ENCODE measurements at places on chromosomes 4 and X.

- no peak for DNase-seq
Observed at GRCh38 chr4:99917575-99917974, 23.3 kb upstream of the LAMTOR3 start.

- DNase-seq, result no peak
Observed at GRCh38 chr4:102218656-102219055, 126.6 kb downstream of the SLC39A8 start.

- DNase-seq, result no peak
Observed at GRCh38 chrX:154046940-154047610, 27.4 kb upstream of the IRAK1 start.

- no peak for DNase-seq
Observed at GRCh38 chrX:23394421-23394820, 59.8 kb downstream of the PTCHD1 start.

DNA sequence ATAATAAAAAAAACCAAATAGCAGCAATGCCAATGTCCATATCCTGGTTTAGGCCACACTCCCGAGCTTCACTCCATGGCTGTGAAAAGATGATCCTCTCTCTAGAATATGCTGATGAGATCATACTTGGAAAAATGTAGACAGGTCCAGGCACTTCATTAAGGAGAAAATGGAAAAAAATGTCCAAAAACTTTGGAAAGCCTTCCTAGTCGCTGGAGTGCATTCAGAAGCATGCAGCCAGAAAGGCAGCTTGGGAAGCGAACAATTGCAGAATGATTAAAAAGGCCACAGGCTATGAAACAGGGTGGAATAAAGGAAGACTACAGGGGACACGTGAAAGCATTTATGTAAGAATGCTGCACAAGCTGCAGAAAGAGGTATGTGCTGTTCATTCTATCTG is 165.6 kb upstream of the HCCS start:
- no peak for DNase-seq

GRCh38 chr4:8401665-8402064 is 38.9 kb downstream of the ACOX3 start:
- DNase-seq, result no peak

DNA sequence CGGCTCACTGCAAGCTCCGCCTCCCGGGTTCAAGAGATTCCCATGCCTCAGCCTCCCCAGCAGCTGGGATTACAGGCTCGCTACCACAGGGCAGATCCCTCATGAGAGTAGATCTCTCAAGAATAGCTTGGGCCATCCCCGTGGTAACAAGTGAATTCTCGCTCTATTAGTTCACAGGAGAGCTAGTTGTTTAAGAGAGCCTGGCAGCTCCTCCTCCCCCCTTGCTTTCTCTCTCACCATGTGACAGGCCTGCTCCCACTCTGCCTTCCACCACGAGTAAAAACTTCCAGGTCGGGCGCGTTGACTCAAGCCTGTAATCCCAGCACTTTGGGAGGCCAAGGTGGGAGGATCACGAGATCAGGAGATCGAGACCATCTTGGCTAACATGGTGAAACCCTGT is 30.3 kb upstream of the LAP3 start:
- DNase-seq, result no peak

GRCh38 chr4:26746802-26747213 is 113.8 kb upstream of the STIM2 start:
- no peak for DNase-seq

- no peak for DNase-seq
Observed at GRCh38 chr4:21097026-21097425, 396.8 kb downstream of the PACRGL start.

DNA sequence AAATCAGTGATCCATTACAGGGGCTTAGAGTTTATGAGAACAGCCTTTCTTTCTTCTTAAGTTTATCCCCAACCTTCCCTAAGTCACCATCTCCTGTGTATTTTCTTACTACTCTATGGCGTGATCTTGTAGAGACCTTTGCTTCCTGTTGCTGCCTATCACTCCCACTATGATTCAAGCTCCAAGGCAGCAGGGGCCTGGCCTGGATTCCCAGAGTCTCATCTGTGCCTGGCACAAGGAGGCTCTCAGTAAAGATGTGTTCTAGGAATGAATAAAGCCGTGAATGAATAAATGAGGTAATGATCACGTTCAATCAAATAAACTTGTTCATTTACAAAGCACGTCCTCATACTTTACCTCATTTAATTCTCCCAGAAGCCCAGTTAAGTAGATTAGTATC is 45.4 kb downstream of the CC2D2A start:
- DNase-seq, result no peak

DNA sequence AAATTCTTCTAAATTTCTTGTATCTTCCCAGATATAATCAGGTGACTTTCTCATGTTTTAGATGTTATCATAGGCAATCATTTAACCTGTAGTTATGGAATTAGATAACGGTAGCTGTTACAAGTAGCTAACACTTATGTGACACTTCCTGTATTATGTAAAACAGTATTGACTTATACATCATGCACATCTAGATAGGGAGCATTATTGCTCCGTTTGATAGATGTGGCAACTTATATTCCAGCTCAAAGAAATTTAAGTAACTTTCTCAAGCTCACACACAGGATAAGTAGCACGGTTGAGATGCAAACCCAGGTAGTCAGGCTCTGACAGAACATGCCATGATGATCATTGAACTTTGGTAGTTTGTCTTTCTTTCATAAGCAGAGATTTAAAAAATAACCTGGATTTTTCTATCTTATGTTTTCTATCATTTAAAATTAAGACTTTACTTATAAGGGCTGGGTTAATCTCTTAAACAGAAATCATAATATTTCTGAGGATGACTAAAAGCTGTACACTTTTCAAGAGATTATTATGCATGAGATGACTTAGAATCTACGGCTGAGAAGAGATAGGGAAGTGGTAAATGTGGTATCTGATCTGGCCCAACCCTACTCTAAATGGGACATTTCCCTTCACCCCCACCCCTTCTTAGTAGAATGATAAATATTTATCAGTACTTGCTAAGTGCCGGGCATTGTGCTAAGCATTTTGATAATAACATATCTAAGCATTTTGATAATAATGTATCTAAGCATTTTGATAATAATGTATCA is 69.1 kb upstream of the HPGD start:
- DNase-seq, result no peak

GRCh38 chrX:40852586-40852985 is 117.2 kb upstream of the MED14 start:
- no peak for DNase-seq

GRCh38 chr4:122914938-122915337 is 7.5 kb downstream of the NUDT6 start:
- DNase-seq, result no peak

GRCh38 chrX:54950730-54951375 is 30.2 kb downstream of the TRO start:
- DNase-seq, result no peak

DNA sequence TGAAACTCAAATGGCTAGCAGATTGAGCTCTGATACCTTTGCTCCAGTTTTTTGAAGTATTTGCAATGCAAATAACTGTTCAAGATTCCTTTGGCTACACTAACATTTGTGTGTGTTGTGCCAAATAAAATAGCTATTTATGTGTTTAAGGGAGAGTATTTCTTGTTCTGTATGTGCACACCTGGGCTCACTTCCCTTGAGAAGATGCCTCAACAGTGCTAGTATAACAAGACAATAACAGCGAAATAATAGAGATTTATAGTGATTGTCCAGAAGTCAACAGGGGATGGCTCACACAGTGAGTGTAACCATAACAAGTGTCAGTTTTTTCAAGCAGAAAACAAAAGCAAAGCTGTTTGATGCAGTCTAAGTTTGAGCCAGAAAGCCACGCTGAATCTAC is 460.5 kb downstream of the CENPC start:
- DNase-seq, result no peak

DNA sequence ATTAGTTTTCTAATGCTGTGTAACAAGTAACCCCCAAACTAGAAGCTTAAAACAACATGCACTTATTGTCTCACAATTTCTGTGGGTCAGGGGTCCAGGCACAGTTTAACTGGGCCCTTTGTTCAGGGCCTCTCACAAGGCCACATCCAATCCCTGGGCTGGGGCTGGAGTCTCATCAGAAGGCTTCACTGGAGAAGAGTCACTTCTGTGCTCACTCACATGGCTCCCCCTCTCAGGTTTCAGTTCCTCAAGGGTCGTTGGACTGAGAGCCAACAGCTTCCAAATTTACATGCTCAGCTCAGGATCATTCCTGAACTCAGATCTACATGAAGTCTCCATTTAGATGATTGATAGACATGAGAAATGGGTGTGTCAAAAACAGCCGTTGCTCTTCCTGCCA is 77.1 kb downstream of the EVC start:
- DNase-seq, result no peak

DNA sequence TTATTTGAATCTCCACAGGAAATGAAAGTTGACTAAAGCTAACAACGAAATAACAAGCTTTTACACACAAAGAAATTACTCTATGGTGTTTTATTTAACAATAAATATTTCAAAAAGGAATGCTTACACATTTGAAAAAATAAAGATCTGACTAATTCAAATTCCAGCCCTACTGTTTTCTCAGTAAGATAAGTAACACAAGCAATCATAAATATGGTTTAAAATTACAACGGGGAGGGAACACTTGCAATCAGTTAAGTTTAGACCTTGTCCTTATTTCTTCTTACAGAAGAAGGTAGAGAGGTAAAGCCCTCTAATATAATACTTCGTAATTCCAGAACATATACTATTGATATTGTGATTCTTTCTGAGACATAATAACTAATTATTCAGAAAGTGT is 158.5 kb downstream of the DHX15 start:
- DNase-seq, result no peak

DNA sequence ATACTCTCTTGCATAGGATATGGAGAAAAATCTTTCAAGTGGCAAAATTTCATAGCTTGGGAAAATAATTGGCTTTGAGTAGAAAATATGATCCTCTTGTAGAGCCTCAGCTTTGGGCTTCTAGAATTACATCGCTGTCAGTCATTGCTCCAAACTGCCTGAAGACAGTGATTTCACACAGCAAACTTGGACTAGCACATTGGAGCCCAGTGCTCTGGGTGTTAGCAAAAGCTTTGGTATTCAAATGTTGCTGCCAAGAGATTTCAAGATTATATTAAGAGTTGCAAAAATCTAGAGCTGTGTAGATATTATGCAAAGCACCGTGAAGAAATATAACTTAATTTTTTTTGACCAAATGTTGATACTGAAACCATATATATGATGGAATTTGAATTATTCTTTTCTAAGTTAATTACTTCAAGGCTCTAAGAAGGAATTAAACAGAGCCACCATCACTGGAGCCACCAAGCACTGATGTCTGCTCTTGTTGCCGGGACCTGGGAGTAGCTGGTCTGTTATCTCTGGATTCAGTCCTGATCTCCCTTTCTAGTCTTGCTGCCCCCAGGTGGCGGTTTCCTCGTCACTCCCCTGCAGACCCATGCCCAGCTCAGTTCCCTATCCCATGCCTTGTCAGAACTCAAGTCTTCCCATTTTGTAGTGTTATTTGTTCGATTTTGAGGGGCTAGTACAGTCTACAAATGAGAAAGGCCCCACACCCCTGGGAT is 260.7 kb upstream of the SFRP2 start:
- no peak for DNase-seq

DNA sequence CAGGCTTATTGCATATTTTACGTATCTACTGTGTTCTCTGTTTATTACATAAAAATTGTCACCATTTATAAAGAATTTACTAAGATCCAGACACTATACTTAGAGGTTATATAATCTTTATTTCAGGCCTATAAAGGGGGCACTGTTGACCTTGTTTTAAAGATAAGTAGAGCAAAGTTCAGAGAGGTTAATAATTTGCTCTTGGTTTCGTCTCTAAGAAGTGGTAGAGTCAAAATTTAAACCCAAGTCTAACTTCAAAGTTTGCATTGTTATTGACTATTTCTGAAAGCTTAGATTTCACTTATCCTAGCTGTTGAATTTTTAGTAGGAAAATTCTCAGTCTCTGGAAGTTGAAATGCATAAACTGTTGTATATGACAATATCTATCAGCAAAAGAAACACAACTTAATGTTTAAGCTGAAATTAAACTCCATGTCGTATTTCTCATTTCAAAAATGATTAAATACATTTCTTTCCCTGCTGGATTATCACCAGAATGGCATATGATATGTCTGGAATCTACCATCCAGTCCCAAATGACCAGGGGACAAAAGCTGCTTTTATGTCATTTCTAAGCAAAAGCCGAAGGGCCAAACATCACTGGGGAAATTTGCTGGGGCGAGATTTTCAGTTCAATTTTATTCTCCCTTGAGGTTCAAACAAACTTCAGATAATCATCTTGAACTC is 138.4 kb downstream of the SLC7A11 start:
- DNase-seq, result no peak

DNA sequence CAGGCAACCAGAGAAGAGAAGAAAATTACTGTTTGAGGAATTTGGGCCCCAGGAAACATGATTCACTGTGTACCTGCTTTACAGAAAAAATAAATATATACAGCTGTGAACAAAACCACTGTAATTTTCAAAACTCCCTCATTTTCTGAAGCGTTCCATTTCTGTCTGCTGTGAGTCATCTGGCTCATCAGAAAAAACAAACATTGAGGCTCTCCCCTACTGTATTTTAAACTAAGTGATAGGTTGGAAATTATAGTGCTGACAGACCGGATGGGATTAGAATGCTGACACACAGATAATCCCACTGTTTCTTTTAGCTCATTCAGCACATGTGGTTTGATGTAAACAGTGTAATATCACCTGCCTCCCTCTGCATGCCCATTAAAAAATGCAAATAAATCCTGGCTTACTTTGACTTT is 847.0 kb downstream of the TRIML1 start:
- no peak for DNase-seq

DNA sequence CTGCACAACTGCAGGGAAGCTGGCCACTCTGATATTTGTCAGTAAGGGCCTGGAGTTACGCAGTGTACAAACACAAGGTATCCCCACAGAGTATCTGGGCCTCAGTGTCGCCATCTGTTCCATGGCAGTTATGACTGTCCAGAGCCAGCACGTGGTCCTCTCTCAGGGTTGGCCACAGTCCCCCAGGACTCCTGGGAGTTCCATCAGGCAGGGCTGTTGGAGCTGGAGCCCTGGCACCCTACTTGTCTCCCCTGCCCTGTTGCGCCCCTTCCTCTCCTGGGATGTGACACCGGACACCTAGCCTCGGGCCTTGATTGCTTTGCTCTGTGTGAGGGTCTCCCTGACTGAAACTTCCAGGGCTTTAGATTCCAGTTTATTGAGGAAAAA is 8.4 kb downstream of the HTRA3 start:
- no peak for DNase-seq

DNA sequence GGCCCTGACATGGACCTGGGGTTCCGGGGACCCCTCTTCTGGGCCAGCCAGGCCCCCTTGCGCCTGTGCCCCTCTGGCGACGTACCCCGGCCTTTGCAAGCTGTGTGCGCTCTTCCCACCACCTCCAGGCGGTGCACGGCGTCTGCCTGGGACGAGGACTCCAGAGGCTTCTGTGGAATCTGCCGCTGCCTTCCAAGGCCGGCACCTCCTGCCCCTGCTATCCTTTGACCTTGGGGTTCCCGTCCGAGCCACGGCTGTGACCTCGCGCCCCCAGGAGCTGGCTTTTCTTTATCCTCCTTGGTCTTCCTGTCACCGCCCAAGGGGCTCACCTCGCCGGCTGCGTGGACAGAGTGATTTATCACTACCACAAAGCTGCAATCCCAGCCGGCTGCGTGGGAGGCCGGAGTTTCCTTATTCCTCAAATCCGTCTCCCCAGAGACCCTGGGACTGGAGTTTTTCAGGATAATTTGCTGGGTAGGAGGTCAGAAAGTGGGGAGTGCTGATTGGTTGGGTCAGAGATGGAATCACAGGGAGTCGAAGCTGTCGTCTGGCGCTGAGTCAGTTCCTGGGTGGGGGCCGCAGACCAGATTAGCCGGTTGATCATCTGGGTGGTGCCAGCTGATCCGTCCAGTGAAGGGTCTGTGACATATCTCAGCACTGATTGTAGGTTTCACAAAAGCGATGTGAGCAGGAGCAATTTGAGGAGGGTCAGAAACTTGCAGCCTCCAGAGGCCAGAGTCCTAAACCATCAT is 19.8 kb upstream of the PLCXD1 start:
- DNase-seq, result no peak
